ENCODE measurements at places on chromosomes 1 and 21. TPM values are rescaled to one million over a fixed set of nuclear protein-coding genes. Genes with fewer than 3 reads are reported as not detected.

CROCC gene
- 8.0 TPM for total RNA-seq

DNA sequence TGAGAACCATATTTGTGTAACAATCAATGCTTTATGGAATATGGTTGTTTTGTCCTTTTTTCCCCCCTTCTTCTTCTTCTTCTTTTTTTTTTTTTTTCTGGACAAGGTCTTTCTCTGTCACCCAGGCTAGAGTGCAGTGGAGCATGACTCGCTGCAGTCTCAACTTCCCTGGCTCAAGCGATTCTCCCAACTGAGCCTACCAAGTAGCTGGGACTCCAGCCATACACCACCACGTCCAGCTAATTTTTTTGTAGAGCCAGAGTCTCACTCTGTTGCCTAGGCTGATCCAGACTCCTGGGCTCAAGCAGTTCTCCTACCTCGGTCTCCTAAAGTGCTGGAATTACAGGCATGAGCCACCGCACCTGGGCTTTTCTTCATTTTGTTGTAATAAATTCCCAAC, 86.7 kb downstream of the FMN2 start:
- ATAC-seq = no peak

- no peak for ATAC-seq
Observed at GRCh38 chr1:97243973-97244560, 522.5 kb downstream of the PTBP2 start.

GRCh38 chr1:180256341-180257027, 26.4 kb downstream of the LHX4 start:
- no peak for ATAC-seq

DNA sequence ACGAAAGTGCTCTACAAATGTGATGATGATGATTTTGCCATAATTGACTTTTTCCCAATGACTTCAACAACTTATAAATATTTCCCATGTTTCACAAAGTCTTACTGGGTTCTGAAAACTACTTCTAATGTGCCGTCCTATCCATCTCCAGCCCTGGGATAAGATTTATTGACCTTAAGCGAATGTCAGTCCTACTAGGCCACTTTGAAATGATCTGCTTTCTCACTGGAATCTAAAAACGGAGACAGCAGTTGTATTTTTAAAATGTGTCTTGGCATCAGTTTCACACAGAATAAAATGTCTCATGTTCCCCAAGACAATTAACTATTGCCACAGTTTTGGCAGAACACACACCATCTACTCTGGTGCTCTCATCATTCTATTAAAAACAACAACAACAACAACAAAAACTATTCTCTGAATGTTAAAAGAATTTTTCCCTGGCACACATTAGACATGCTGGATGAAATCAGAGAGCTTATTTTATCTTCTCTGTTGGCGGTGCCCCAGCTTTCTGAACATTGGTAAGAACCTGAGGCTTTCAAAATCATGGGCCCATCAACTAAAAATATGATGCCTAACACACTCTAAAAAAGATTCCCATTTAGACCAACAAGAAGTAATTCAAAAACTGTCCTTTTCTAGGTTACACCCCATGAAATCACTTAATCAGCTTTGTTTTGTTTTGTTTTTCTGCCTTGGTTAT, 23.1 kb upstream of the DNASE2B start:
- peak; percentile 81 for ATAC-seq

GRCh38 chr1:64508629-64509028, 38.7 kb downstream of the CACHD1 start:
- ATAC-seq = no peak

DNA sequence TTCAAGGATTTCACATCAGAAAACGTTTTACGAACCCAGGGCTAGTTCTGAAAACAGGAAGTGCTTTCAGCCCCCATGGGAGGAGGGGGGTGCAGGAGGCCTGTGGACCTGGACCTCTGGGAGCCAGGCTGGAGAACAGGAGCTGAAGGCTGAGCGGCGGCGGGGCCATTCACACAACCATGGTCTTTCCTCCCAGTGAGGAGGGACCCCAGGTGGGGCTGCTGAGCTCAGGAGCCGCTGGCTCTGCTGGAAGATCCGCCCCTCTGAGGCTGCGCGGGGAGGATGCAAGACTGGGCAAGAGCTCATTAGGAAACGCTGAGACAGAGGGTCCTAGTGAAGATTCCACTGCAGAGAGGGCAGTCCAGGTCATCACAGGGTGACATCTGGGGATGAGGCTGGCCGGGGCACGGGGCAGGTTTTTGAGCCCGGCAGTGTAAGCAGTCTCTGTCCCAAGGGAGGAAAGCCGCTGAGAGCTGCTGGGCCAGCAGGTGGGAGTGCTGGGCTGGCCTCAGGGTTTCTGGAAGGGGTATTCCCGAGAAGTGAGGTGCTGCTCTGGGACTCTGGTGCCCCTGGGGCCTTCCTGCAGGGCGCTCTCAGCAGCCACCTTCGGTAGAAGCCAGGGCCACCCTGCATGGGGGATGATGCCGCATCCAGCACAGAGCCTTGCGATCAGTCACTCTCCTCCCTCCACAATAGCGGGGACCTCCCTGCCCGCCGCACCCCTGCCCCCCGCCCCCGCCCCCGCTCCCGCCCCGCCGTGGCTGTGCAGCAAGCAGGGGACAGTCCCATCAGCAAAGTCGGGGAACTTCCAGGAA, 7.5 kb downstream of the MX2 start:
- ATAC-seq = peak; percentile 42

All from gastroesophageal sphincter (tissue), 4 donors.